ENCODE measurements at places on chromosomes 12 and 14.

DNA sequence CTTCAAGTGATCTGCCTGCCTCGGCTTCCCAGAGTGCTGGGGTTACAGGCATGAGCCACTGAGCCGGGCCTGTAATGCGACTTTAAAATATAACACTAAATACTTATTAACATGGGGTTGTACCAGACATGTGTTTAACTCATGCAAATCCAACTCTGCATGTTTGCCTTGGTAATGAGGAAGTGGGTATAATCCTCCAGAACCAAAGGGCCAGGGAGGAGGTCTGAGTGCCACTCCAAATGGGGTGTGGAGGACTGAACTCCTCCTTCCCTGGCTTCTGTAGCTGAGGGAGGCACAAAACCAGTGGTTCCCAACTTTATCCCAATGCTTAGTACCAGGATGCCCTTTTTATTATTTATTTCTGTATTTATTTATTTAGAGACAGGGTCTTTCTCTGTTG is 61.6 kb upstream of the MED13L start:
- no peak for DNase-seq

GRCh38 chr14:60862283-60862682 is 118.6 kb downstream of the TRMT5 start:
- peak; percentile 10 for DNase-seq

DNA sequence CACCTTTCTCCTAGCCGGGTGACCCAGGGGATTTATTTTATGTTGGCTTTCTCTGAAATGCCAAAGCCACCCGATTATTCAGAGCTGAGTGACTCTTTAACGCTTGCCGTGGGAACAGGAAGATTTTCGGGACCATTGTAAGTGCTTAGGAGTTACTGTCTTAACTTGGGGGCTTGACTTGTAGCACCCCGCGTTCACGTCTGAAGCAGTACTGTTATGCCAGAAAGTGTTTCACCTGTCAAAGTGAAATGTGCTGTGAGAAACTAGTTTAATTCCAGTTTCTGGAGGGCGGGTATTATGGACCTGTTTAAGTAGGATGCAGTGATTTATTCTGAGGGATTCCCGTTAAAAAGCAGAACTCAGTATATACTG is 218 bp downstream of the LYSET start:
- DNase-seq = no peak

GRCh38 chr12:94874518-94875302 is 128.8 kb downstream of the NDUFA12 start:
- no peak for DNase-seq

DNA sequence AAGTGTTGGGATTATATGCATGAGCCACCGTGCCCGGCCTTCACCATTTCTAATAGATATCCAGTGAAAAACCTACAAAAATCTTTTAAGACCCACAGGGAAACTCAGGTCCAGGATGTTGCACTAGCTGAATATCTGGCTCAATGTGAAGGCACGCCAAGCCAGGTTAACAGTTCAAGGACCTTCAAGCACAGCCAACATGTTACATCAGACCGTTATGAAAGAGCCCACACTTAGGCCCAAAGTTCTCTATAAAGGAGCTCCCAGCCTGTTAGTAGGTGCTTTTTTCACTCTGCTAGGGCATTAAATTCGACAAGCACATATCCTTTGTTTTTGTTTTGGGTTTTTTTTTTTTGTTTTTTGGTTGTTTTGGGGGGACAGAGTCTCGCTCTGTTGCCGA is 69.0 kb downstream of the OTX2 start:
- DNase-seq = no peak

- no peak for DNase-seq
These were observed 75.4 kb downstream of the WDR20 start for GRCh38 chr14:102215071-102215470.

- DNase-seq = no peak
These were observed 64.4 kb downstream of the TMX1 start for GRCh38 chr14:51304438-51304837.

DNA sequence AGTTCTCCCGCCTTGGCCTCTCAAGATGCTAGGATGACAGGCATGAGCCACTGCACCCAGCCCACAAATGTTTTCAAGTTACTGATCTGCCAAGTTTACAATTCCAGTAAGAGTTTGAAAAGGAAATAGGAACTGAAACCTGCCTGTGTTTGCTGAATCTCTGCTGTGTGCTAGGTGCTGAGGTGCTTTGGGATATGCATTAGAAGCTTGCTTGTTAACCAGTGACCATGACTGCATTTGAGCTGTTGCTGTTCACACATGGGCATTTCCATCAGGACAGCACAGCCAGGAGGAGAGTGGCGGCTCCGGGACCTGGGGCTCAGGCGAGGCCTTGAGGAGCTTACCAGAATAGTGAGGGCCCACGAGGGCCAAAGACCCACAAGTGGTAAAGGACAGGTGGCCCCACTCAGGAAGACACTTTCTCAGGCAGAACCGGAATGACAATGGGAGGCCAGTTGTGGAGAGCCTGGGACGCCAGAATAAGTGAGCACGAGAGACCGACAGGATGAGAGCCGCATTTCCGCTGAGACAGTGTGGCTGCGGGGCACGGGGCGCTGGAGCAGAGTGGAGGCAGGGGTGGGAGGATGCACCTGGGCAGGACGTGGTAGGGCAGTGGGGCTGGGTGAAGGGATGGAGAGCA is 54.5 kb upstream of the MMP17 start:
- DNase-seq = no peak

DNA sequence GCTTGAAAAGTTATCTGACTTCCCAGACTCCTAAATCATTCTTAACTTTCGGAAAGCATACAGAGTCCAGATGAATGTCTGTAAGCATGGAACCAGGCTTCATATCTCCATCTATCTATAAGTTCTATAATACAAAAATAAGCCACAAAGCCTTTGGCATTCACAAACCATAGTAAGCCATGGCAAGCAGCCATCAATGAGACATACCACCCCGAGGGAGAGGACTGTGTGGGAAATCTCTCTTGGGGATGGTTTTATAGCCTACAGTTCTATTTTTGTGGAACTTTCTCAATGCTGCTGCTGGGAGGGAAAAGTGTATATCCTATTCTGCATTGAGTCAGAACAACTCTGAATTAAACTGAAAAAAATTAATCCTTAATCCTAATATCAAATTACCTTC is 20.4 kb downstream of the EGLN3 start:
- no peak for DNase-seq

DNA sequence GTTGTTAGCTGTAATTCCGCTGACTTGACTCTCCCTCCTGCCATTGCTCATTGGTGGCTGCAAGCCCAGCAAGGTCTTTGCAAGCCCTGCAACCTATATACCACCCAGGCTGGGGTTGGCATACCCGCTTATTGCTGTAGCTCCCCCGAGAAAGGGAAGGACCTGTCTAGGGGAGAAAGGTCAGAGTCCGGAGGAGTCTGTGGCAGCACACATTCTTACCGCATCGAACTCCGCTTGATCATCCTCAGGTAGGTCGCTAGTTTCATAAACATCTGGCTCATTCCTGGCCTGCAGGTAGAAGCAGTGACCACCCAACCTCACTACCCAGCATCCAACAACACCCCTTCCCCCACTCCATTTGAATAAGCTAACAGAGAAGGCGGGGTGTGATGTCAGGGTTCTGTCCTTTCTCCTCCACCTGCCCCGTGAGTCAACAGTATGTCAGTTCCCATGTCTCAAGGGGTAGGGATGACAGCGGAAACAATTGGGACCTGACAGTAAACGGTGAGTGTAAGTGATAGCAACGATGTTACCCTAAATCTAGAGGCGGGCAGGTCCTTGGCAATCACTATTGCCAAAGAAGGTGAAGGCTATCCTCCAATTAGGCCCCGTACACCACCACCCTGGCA is 1.1 kb downstream of the DCTN2 start:
- no peak for DNase-seq

DNA sequence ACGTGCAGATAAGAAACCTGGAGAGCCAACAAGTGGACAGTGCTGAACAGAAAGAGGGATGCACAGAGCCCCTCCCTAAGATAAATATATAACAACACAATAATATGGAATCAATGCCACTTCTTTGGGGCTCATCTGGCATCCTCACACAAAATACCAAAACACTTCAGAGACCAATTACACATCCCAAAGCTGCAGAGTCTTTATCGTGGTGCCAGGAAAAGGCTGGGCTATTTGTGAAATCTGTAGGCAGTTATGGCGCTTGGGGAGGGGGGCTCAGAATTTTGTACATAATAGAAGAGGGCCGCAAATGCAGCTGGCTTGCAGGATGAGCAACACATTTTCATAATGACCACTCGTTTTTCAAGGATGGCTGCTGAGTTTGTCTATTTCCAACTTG is 160.4 kb upstream of the NOS1 start:
- no peak for DNase-seq

- DNase-seq = no peak
These were observed 170.4 kb downstream of the PRKD1 start for GRCh38 chr14:29757188-29757680.

- DNase-seq = peak; percentile 82
These were observed 28.6 kb upstream of the DICER1 start for GRCh38 chr14:95185767-95186392.

DNA sequence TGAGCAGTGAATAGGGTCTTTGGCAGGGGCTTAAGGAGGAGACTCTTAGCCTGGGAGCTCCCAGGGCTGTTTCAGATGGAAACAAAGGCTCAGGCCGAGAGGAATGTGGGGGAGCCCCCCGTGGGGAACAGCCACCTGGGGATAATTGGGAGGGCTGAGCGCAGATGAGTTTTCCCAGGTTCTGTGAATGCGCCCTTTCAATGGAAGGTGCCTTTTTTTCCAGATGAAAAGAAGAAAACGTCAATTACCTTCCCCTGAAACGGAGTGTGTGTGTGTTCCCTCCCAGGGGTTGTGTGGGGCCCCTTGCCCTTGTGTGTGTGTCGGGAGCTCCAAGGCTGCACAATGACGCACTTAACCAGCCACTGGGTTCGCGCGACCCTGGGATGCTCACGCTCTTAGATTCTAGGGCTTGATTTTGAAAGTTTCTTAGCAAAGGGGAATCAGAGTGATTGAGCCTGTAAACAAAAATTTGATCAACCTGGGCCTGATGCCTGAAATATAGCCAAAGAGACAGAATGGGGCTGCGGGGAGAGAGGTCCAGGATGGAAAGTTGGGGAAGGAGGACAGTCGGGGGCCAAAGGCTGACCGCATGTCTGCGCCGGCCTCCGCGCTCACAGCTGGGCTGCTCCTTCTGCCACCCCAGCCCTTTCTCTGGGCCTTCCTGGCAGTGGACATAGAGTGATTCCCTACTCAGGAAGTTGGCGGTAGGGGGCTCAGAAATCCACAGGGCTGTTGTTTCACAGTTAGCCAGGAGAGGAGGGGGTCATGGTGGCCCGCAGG is 14.6 kb downstream of the MEG3 start:
- DNase-seq = no peak

DNA sequence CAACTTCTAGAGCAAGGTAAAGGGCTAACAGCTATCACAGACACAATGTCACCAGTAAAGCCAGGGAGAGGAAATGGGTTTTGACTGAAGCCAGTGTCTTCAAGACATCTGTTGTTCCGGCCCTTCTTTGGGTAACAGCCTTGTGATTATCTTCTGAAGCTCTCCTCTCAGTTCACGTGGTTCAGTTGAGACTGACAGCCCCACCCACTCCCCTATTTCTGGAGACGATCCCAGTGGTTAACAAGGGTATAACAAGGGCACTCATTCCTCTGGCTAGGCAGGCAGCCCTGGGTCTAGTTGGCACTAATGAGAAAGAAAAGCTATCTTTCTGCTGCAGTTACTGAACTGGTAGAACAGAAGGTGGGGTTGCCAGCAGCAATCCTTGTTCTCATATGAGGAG is 6.9 kb downstream of the GNPTAB start:
- no peak for DNase-seq

- no peak for DNase-seq
These were observed 154.0 kb upstream of the NUDT4 start for GRCh38 chr12:93223440-93224426.

- DNase-seq = no peak
These were observed 159.6 kb downstream of the CEP128 start for GRCh38 chr14:80781972-80782367.

DNA sequence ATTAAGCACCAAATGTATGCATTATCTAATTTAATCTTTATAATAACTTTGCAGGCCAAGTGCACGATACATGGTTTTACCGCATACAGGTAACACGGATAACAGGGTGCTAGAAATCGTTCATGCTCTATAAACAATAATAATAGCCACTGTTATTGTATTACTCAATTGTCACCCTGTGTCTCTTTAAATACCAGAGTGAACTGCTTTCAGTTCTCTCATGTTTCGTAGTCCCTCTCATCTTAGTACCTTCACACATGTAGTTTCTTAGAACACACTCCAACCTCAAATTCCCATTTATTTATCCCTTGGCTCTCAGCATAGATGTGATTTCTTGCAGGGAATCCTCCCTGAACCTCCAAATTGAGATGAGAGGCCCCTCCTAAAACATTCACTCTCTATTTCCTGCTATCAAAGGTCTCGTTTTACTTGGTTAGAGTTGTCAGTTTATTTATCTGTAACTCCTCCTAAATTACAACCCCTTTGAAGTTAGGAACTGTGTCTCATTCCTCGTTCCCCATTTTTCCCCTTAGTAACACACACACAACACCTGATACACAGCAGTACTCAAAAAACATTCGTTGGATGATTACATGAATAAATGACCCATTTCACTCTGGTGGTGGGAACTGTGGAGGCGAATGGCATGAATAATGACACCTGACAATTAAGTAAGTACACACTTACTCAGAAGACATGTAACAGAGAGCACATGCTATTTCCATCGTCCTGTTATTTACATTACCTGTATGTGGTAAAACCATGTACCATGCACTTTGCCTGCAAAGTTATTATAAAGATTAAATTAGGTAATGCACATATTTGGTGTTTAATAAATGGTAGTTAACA is 134.6 kb downstream of the BTG1 start:
- no peak for DNase-seq

GRCh38 chr12:47017901-47018475 is 61.4 kb upstream of the PCED1B start:
- DNase-seq = no peak

Measured in AML-193 (cell line).